ENCODE measurements at places on chromosomes 1 and 21. TPM values are rescaled to one million over a fixed set of nuclear protein-coding genes. Genes with fewer than 3 reads are reported as not detected.

GRCh38 chr1:112720800-112721199, 5.7 kb upstream of the PPM1J start:
- DNase-seq = no peak
- no peak overlapping the region for H3K4me3 ChIP-seq
- no peaks in the 10 kb centered on the region for H3K36me3 ChIP-seq
- H3K27ac ChIP-seq = no peak overlapping the region
- H3K27me3 ChIP-seq = peaks cover 41% of the 10 kb centered on the region

GRCh38 chr1:198909973-198910372, 271.1 kb downstream of the PTPRC start:
- H3K4me3 ChIP-seq = no peak overlapping the region
- H3K4me1 ChIP-seq = peaks cover 63% of the 10 kb centered on the region
- peaks cover 19% of the 10 kb centered on the region for H3K36me3 ChIP-seq
- H3K27me3 ChIP-seq = no peaks in the 10 kb centered on the region
- no peak overlapping the region for H3K27ac ChIP-seq
- DNase-seq = no peak

- no peak overlapping the region for H3K27ac ChIP-seq
- peaks cover 54% of the 10 kb centered on the region for H3K27me3 ChIP-seq
- peaks cover 20% of the 10 kb centered on the region for H3K4me1 ChIP-seq
- no peaks in the 10 kb centered on the region for H3K36me3 ChIP-seq
- DNase-seq = no peak
These were observed 299.3 kb upstream of the VAMP3 start for GRCh38 chr1:7471836-7472235.

GRCh38 chr1:6638226-6638625, 13.6 kb downstream of the THAP3 start:
- no peak for DNase-seq
- H3K27me3 ChIP-seq = no peaks in the 10 kb centered on the region
- no peaks in the 10 kb centered on the region for H3K4me1 ChIP-seq

- peaks cover 66% of the 10 kb centered on the region for H3K4me1 ChIP-seq
- no peaks in the 10 kb centered on the region for H3K27me3 ChIP-seq
- H3K27ac ChIP-seq = peak overlapping the region; percentile 88
- peaks cover 37% of the 10 kb centered on the region for H3K36me3 ChIP-seq
These were observed 75.6 kb downstream of the CD46 start for GRCh38 chr1:207827488-207827830.

- no peak overlapping the region for H3K27ac ChIP-seq
- H3K27me3 ChIP-seq = no peaks in the 10 kb centered on the region
- H3K4me1 ChIP-seq = no peaks in the 10 kb centered on the region
- no peaks in the 10 kb centered on the region for H3K36me3 ChIP-seq
- no peak overlapping the region for H3K4me3 ChIP-seq
- DNase-seq = no peak
These were observed 80.3 kb downstream of the KCNT2 start for GRCh38 chr1:196527919-196528318.

DNA sequence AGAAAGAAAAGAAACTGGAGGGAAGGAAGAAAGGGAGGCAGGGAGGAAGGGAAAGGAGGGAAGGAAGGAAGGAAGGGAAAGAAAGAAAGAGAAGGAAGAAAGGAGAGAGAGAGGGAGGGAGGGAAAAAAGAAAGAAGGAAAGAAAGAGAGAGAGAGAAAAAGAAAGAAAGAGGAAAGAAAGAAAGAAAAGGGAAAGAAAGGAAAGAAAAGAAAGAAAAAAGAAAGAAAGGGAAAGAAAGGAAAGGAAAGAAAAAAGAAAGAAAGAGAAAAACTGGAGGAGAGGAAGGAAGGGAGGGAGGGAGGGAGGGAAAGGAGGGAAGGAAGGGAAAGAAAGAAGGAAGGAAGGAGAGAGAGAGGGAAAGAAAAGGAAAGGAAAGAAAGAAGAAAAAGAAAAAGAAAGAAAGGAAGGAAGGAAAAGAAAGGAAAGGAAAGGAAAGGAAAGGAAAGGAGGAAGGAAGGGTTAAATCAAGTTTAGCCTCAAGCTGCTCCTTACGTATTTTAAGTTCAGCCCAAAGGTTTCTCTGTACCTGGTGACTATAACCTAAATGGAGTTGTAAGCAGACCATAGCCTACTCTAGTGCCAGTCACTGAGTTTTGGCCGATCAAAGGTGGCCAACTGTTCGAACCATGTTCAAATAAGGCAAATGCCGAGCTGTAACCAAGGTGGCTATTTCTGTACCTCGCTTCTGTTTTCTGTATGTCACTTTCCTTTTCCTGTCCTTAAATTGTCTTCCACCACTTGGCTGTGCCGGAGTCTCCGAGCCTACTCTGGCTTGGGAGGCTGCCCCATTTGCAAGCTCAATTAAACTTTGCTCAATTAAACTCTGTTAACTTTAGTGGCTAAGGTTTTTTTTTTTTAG, 37.8 kb upstream of the TMPRSS2 start:
- peaks cover 8% of the 10 kb centered on the region for H3K4me1 ChIP-seq
- H3K27ac ChIP-seq = no peak overlapping the region
- no peak for DNase-seq
- peaks cover 29% of the 10 kb centered on the region for H3K27me3 ChIP-seq

- no peak for DNase-seq
- H3K4me1 ChIP-seq = peaks cover 43% of the 10 kb centered on the region
- H3K27me3 ChIP-seq = no peaks in the 10 kb centered on the region
These were observed 841 bp downstream of the SNX27 start for GRCh38 chr1:151612501-151613281.

- peaks cover 11% of the 10 kb centered on the region for H3K4me1 ChIP-seq
- DNase-seq = peak; percentile 7
- no peaks in the 10 kb centered on the region for H3K36me3 ChIP-seq
These were observed 801 bp upstream of the GORAB start for GRCh38 chr1:170530972-170531757.

DNA sequence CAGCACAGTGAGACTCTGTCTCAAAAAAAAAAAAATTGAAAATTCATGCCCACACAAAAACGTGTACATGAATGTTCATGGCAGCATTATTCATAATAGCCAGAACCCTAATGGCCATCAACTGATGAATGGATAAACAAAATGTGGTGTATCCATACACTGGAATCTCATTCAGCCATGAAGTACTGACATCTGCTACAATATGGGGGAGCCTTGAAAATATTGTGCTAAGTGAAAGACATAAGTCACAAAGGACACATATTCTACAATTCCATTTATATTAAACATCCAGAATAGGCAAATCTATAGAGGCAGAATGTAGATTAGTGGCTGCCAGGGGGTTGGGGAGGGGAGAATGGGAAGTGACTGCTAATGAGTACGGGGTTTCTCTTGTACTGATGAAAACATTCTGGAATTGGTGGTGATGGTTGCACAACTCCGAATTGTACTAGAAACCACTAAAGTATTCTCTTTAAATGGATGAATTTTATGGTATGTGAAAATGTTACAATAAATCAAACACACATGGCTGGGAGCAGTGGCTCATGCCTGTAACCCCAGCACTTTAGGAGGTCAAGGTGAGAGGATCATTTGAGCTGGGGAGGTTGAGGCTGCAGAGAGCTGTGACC, 33.0 kb upstream of the KCNN3 start:
- H3K27ac ChIP-seq = no peak overlapping the region
- DNase-seq = no peak
- peaks cover 28% of the 10 kb centered on the region for H3K27me3 ChIP-seq
- peaks cover 3% of the 10 kb centered on the region for H3K4me1 ChIP-seq
- no peak overlapping the region for H3K4me3 ChIP-seq

DNA sequence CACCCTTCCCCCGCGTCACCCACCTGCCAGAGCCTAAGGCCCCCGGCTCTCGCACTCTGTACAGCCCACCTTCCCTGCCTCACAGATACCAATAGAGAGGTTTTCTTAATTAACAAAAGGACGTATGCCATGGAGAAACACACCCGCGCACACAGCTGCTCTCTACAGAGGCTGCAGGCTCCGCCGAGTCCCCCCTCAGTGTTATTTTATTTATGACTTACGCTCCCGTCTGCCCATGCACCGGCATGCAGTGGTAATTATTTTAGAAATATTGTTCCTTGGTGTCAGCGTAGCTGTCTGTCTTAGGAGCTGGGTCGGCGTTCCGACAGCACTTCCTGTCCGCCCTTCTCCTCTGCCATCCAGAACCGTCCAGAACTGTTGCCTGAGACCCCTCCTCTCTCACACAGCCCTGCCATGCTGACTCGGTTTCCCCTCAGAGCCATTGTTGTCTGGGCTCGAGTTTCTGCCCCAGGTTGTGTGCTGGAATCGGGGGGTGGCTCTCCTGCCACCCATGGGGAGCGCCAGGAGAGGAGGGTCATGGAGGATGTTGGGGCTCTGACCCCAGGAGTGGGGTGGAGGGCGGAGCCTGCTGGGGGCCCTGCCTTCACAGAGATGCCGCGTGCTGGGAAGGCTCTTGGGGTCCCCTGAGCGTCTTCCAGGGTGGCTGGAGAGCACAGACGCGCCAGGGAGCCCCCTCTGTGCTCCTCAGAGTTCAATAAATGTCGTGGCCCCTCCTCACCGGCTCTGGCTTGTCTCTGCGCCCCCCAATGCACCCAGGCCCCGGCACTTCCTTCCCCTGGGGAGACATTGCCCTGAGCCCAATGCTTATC, 39.6 kb upstream of the COL6A1 start:
- no peak overlapping the region for H3K4me3 ChIP-seq
- DNase-seq = no peak
- H3K4me1 ChIP-seq = no peaks in the 10 kb centered on the region
- H3K27me3 ChIP-seq = peaks cover 37% of the 10 kb centered on the region
- H3K36me3 ChIP-seq = no peaks in the 10 kb centered on the region

- H3K4me1 ChIP-seq = peaks cover 13% of the 10 kb centered on the region
- H3K27ac ChIP-seq = no peak overlapping the region
These were observed 88.1 kb downstream of the UCK2 start for GRCh38 chr1:165915480-165915879.

DNA sequence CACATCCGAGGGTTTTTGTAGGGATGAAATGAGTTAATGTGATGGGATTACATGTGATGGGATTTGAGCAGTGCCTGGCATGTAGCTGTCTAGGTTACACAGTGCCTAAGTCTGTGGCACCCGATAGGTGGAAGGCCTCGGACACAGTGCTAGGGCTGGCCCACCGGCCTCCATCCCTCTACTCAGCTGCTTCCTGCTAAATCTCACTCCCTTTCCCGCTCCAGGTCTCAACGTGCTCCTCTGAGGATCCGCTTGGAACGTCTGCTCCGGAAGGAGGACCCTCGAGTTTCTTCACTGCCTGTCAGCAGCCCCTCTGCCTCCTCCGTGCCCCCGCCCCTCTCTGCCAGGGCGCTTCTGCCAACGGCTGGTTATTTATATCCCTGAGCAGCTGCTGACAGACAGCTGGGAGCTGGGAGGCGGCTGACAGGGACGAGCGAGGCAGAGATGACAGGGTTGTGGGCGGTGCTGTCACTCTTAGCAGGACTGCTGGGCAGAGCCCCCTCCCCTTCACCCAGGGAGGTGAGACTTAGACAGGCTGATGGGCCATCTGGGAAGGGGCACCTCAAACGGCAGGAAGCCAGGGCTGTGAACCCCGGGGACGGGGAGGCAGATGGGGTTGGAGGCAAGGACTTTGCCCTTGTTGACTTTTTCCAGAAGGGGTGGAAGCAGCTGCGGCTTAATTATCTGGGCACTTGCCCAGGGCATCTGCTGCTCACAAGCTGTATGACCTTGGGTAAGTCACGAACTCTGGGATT, 26.6 kb upstream of the LRRN2 start:
- DNase-seq = no peak
- no peaks in the 10 kb centered on the region for H3K36me3 ChIP-seq
- peaks cover 19% of the 10 kb centered on the region for H3K4me1 ChIP-seq
- H3K27ac ChIP-seq = no peak overlapping the region
- peaks cover 55% of the 10 kb centered on the region for H3K27me3 ChIP-seq
- no peak overlapping the region for H3K4me3 ChIP-seq

- peak; percentile 40 for DNase-seq
- peak overlapping the region; percentile 63 for H3K4me3 ChIP-seq
- H3K36me3 ChIP-seq = no peaks in the 10 kb centered on the region
- H3K27ac ChIP-seq = peak overlapping the region; percentile 38
- H3K27me3 ChIP-seq = no peaks in the 10 kb centered on the region
- peaks cover 29% of the 10 kb centered on the region for H3K4me1 ChIP-seq
These were observed 10.2 kb upstream of the IFI16 start for GRCh38 chr1:158999316-159000069.

DNA sequence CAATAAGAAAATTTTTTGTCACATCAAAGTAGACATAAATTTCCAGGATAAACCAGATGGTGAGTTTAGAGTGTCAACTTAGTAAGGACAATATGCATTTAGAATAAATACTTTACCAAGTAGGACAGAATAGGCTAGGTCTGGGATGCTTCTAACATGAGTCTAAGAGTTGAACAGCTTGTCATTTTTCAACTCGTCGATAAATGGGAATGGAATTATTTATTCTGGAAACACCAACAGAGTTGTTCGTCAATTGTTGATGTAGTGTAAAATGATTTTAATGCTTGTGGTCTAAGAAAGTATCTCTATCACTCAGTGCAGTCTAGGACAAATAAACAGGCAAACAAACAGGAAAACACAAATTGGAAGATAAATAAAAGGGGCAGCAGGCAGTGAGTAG, 358.4 kb upstream of the ST6GALNAC5 start:
- H3K4me1 ChIP-seq = no peaks in the 10 kb centered on the region
- no peak overlapping the region for H3K4me3 ChIP-seq
- H3K27me3 ChIP-seq = no peaks in the 10 kb centered on the region

- H3K4me3 ChIP-seq = peak overlapping the region; percentile 98
- DNase-seq = no peak
- no peaks in the 10 kb centered on the region for H3K27me3 ChIP-seq
These were observed 1.1 kb downstream of the SERBP1 start for GRCh38 chr1:67429011-67429527.

- H3K4me3 ChIP-seq = no peak overlapping the region
- peaks cover 88% of the 10 kb centered on the region for H3K36me3 ChIP-seq
- peaks cover 50% of the 10 kb centered on the region for H3K4me1 ChIP-seq
These were observed 8.7 kb downstream of the ETS2 start for GRCh38 chr21:38814126-38815059.

DNA sequence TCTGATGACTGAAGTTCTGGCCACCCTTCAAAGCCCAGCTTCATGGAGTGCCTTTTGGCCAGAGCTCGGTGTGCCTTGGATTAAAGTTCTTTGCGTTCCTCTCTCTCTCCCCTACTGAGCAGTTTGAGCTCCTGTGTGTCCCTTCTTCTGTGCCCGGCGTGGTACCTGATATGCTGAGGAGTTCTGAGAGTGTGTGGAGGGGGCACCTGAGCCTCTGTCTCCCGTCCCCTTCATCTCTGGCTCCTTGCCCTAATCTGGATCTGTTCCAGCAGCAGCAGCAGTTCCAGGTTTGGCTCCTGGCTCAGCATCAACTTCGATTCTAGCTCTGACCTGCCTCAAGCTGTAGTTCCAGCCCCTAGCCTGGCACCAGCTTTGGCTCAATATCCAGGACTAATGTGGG, 25.1 kb upstream of the MYCL start:
- peaks cover 48% of the 10 kb centered on the region for H3K27me3 ChIP-seq
- DNase-seq = no peak
- no peaks in the 10 kb centered on the region for H3K36me3 ChIP-seq
- H3K4me3 ChIP-seq = no peak overlapping the region

IGSF5 gene
- 0.33 TPM for total RNA-seq

LAMC2 gene
- 498 TPM for total RNA-seq

LCE2C gene
- not detected for total RNA-seq

SFN gene
- total RNA-seq = 103 TPM

RIPK4 gene
- total RNA-seq = 30.3 TPM

TFAP2E gene
- total RNA-seq = 0.26 TPM

IL6R gene
- total RNA-seq = 8.3 TPM

HLX gene
- 0.09 TPM for total RNA-seq

COL24A1 gene
- not detected for total RNA-seq

Data from Calu3 (cell line).